ENCODE measurements at places on chromosomes 6 and 20.

DNA sequence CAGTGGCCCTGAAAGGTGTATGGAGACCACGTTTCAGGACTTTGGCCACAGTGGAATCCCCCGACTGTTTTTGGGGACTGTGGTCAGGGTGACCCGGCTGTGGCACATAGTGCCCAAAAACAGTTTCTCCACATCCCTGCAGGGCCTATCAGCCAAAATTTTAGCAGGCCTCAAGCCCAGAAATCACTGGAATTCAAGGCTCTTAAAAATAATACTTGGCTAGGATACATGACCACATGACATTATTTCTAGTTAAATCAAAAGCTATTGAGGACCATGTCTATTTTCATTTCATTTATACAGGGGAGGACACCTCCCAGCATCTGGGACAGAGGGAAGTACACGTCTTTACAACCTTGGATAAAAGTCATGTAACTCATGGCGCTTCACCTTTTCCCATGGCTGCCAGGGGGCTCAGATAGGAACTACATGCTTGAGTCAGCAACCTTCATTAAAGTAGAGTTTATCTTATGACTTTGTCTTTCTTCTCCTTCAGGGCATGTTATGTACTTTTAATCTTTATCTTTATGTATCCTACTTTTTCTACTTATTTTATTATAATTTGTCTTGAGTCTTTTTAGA lies 70.8 kb upstream of the CD93 start:
- DNase-seq: no peak

- no peak for DNase-seq
Observed at GRCh38 chr20:8020314-8021079, 936 bp upstream of the TMX4 start.

- DNase-seq: no peak
Observed at GRCh38 chr6:35146453-35146852, 5.3 kb upstream of the TCP11 start.

GRCh38 chr6:54768494-54768893 lies 78.1 kb upstream of the FAM83B start:
- DNase-seq: no peak

DNA sequence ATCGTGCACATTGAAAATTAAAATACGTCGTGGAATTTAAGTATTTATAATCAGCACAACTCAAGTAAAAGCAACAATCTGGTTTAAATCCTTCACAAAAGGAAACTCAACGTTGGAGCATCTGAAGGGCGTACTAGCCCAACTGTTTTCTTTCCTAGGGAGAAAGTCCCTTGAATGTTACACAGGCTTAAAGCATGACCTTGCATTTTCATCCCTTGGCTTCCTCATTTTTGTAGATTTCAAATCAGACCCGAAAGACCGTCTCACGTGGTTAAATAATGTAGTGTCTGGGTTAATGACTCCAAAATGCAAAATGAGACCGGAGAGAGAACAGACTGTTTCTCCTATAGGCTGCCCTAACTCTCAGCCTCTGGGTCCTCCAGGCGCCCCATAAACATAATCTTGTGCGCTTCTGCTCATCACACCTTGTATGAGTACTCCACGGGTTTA lies 249.2 kb upstream of the RREB1 start:
- no peak for DNase-seq

GRCh38 chr6:166940643-166941068 lies 15.7 kb downstream of the RNASET2 start:
- DNase-seq: no peak

- DNase-seq: no peak
Observed at GRCh38 chr6:163671355-163671754, 256.8 kb downstream of the QKI start.

DNA sequence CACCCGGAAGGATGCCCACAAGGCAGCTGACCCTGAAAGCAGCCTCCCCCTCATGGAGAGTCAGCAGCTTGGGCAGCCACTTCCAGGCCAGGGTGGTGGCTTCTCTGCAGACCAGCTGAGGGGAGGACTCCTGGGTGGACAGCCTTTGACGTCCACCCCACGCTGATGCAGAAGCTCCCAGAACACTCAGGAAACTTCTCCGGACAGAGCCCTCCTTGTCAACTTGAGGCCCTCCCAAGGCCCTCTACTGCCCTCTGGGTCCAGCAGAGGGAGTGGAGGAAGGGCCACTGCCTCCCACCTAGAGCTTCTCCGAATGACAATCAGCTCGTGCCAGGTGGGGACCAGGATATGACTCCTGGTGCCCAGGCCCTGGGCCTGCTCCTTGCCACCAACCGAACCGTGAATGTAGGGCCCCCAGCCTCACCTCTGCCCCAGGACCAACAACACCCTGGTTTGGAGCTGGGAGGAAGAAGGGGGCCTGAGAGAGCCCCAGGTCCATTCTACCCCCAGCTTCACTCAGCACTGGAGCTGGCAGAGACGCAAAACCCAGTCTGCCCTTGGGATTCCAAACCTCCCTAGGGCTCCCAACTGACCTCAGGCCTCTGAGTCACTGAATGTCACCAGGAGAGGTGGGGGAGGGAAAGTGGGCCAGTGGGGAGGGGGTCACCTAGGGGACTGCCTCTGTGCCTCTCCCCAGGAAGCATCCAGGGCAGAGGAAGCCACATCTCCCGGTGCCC lies 10.9 kb upstream of the SLC22A7 start:
- DNase-seq: no peak

DNA sequence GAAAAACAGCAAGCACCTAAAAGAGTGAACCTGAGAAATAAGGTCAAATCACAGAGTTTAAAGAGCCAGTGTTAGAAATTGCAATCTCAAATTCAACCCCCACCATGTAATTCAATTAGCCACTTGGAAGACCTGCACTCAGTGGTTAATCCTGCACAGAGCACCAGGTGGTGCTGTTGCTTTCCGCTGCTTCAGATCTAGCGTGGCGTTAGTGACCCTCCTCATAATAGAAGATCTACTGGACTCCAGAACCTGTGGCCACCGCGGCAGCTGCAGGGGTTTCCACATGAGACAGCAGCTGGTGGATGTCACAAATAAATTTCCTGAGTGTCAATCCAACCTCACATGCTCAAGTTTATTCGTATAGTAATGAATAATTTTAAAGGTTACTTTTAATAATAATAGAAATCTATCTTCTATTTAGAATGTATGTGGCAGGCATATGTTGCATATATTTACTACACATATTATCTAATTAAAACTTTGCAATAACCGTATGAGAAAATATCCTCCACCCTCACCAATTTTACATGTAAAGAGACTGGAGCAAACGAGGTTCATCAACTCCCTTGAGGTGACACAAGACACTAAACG lies 84.4 kb downstream of the SYNE1 start:
- peak; percentile 38 for DNase-seq

- DNase-seq: no peak
Observed at GRCh38 chr6:106750946-106751345, 121.6 kb downstream of the QRSL1 start.

- DNase-seq: no peak
Observed at GRCh38 chr6:17280552-17281090, 540 bp upstream of the RBM24 start.

Measured in SHP77 treated with DMSO at 0.1 percent for 48 hours (cell line).